ENCODE measurements at places on chromosomes 3 and 15.
A peak's percentile ranks its signal among the peaks of the same experiment; 100 is the strongest.

DNA sequence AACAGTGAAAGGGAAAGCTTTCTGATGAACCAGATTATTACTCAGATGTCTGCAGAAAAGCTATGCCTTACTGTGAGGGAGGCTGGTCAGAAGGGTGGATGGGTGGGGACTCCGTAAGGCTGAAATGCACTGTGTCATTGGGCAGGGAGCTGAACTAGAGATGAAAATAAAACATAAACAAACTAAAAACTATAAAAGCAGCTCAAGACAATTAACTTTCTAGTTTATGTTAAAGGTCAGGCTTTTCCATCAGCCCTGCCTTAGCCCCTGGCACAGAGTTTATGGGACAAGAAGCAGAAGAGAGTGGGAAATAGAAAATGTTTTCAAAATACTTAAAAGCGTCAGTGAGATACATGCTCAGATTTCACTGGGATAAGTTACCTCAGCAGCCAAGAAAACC lies 310.0 kb upstream of the UBE2E2 start:
- H3K4me1 ChIP-seq: no peaks in the 10 kb centered on the region
- H3K27me3 ChIP-seq: peaks cover 4% of the 10 kb centered on the region
- no peak for DNase-seq
- H3K36me3 ChIP-seq: no peaks in the 10 kb centered on the region
- no peak overlapping the region for H3K4me3 ChIP-seq
- H3K27ac ChIP-seq: no peak overlapping the region

DNA sequence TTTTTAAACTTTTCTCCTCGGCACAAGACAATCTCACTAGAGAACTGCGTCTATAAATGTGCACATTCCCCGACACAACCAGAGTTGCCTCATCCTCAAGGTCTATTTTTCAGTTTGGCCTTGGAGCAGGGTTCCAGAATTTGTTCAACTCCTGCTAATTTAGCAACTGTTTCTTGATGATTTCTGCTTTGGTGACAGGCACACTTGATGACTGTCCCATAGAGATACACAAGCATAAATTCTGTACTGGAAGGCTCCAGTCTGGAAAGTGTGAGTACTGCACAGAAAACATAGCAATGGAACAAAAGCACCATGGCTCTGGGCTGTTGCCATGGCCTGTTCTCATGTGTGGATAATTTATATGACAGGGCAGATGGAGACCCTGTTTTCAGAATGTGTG lies 379.6 kb upstream of the PDZRN3 start:
- no peaks in the 10 kb centered on the region for H3K36me3 ChIP-seq
- no peak for DNase-seq
- no peaks in the 10 kb centered on the region for H3K4me1 ChIP-seq
- H3K27ac ChIP-seq: no peak overlapping the region

DNA sequence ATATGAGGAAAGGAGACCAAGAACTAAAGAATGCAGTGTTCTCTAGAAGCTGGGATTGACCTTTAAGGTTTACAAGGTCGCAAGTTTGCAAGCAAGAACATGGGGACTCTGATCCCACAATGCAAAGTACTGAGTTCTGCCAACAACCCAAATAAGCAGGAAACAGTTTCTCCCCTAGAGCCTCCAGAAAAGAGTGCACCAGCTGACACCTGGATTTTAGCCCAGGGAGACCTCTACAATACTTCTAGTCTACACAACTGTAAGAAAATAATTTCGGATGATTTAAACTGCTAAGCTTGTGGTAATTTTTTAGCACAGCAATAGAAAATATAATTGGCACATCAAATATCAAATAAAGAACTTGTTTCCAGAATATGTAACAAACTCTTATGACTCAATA lies 46.4 kb downstream of the EHHADH start:
- no peak overlapping the region for H3K27ac ChIP-seq
- no peaks in the 10 kb centered on the region for H3K4me1 ChIP-seq
- H3K36me3 ChIP-seq: no peaks in the 10 kb centered on the region
- no peaks in the 10 kb centered on the region for H3K27me3 ChIP-seq
- no peak overlapping the region for H3K4me3 ChIP-seq

DNA sequence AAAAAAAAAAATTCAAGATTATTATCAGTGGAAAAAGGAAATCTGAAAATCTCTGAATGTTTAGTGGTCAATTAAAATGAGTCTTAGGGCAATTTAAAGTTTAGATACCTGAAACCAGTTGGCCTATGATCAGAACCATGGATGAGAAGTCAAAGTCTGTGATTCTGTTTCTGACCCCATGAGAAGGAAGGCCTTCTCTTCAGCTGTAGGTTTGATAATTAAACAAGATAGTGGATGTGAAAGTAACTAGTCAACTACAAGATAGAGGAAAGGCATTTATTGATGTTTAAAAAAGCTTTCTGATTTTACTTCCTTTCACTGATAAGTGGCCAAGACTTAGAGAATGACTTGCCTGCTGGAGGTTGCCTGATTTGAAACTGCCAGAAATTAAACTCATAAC lies 8.7 kb downstream of the PLS1 start:
- H3K36me3 ChIP-seq: no peaks in the 10 kb centered on the region
- no peaks in the 10 kb centered on the region for H3K4me1 ChIP-seq
- H3K27me3 ChIP-seq: no peaks in the 10 kb centered on the region
- H3K4me3 ChIP-seq: no peak overlapping the region
- H3K27ac ChIP-seq: no peak overlapping the region

- H3K4me1 ChIP-seq: peaks cover 10% of the 10 kb centered on the region
- no peaks in the 10 kb centered on the region for H3K36me3 ChIP-seq
- H3K4me3 ChIP-seq: peak within 1 kb of the TSS; percentile 74
- peak within 1 kb of the TSS; percentile 59 for H3K27ac ChIP-seq
- DNase-seq: peak; percentile 49
Measured at GRCh38 chr3:149657926-149658743, at the start of gene WWTR1. Gene WWTR1 (minus strand): TSS chr3:149658025. CDS start chr3:149657306, 719 bp downstream.

GRCh38 chr15:70933411-70933810 lies 40.8 kb downstream of the LRRC49 start:
- no peak overlapping the region for H3K27ac ChIP-seq
